ENCODE measurements at places on chromosomes 16 and 17. TPM values are rescaled to one million over a fixed set of nuclear protein-coding genes. Genes with fewer than 3 reads are reported as not detected.

TMEM220 gene
- total RNA-seq, result 1.1 TPM

CD7 gene
- total RNA-seq, result not detected

BCL6B gene
- 109 TPM for total RNA-seq

CACNG5 gene
- not detected for total RNA-seq

B9D1 gene
- total RNA-seq, result 16.2 TPM

CYGB gene
- 0.29 TPM for total RNA-seq

CCDC78 gene
- 1.0 TPM for total RNA-seq

FZD2 gene
- total RNA-seq, result 0.66 TPM

HSD17B2 gene
- total RNA-seq, result 0.27 TPM

CCL4L2 gene
- not detected for total RNA-seq

CRHR1 gene
- total RNA-seq, result not detected

METTL26 gene
- 119 TPM for total RNA-seq

CDH15 gene
- total RNA-seq, result not detected

RAB11FIP4 gene
- total RNA-seq, result 0.13 TPM

KCNJ2 gene
- 25.0 TPM for total RNA-seq

LYRM1 gene
- 47.7 TPM for total RNA-seq

KIF2B gene
- not detected for total RNA-seq

FSCN2 gene
- 0.43 TPM for total RNA-seq

CIBAR2 gene
- not detected for total RNA-seq

DNAAF8 gene
- total RNA-seq, result 0.93 TPM

TMC7 gene
- total RNA-seq, result 5.6 TPM

CCDC144A gene
- 8.9 TPM for total RNA-seq

UMOD gene
- total RNA-seq, result not detected

EPOP gene
- total RNA-seq, result 5.8 TPM

LCMT1 gene
- 21.7 TPM for total RNA-seq

BORCS6 gene
- total RNA-seq, result 6.1 TPM

KRTAP4-9 gene
- not detected for total RNA-seq

GID4 gene
- total RNA-seq, result 8.1 TPM

FDXR gene
- total RNA-seq, result 42.3 TPM

ZNF469 gene
- 2.7 TPM for total RNA-seq

ADCY9 gene
- 12.1 TPM for total RNA-seq

NETO2 gene
- 74.2 TPM for total RNA-seq

LAT gene
- 0.79 TPM for total RNA-seq

PKMYT1 gene
- total RNA-seq, result 27.6 TPM

FASN gene
- 141 TPM for total RNA-seq

CEMP1 gene
- total RNA-seq, result not detected

LRRC46 gene
- total RNA-seq, result not detected

GNGT2 gene
- 3.2 TPM for total RNA-seq

OTOP2 gene
- not detected for total RNA-seq

MAP2K6 gene
- 4.4 TPM for total RNA-seq

GP1BA gene
- not detected for total RNA-seq

PALB2 gene
- total RNA-seq, result 25.0 TPM

All from thoracic aorta endothelial cell (primary cell).